ENCODE measurements at places on chromosomes 12 and 14.

DNA sequence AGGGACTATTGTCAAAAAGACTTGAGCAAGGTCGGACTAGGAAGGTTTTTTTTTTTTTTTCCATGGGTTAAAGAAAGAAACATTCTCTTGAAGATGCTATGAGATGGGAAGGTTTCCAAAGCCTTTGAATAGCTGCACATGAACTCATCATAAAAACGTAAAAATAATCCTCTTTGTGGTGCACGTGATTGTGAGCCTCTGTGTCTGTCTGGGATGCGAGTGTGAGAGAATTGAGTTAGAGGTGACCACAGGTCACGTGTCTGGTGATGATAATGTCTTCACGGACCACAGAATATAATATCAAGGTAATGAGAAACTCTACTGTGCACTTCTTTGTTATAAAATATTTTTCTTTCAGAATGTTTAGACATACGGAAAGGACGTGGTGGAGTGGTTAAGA, 24.3 kb upstream of the ADGRD1 start:
- no peak for DNase-seq

DNA sequence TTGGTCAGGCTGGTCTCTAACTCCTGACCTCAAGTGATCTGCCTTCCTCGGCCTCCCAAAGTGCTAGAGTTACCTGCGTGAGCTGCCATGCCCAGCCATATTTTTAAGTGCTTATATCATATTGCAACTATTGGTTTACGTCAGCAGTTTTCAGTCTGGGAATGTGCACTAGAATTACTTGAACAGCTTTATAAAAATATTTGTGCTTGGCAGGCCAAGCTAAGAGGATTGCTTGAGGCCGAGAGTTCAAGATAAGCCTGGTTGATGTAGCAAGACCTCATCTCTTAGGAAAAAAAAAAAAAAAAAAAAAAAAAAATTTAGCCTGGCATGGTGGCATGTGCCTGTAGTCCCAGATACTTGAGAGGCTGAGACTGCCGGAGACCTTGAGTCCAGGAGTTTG, 17.1 kb downstream of the KIAA0586 start:
- DNase-seq = no peak

DNA sequence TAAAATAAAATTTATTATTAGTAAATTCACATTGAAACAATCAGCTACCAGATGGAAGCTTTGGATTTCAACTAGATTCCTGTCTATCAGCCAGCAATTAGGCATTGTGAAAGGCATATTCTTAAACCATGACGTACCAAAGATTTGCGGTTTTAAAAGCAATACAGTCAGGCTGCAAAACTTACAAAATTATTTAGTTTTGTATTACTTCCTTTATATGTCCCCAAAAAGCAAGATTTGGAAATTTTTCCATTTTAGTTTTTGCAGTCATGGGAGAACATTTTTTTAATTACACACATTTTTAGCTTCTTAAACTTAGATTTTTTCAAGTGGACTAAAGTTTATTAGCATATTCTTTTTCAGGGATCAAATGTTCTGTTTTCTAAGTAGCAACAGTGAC, 225.0 kb upstream of the KITLG start:
- no peak for DNase-seq

GRCh38 chr12:27554421-27555186, 30.6 kb downstream of the PPFIBP1 start:
- peak; percentile 95 for DNase-seq

- no peak for DNase-seq
Observed at GRCh38 chr14:74490486-74490885, 2.6 kb downstream of the NPC2 start.

DNA sequence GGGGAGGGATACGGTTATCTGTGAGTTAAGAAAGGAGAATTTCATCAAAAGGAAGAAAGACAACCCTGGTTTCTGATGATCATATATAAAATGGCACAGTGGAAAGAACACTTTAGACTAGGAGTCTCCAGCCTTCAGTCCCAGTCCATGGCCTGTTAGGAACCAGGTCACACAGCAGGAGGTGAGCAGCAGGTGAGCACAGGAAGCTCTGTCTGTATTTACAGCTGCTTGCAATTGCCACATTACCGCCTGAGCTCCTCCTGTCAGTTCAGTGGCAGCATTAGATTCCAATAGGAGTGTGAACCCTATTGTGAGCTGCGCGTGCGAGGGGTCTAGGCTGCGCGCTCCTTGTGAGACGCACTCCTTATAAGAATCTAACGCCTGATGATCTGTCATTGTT, 137.9 kb downstream of the BTG1 start:
- no peak for DNase-seq

DNA sequence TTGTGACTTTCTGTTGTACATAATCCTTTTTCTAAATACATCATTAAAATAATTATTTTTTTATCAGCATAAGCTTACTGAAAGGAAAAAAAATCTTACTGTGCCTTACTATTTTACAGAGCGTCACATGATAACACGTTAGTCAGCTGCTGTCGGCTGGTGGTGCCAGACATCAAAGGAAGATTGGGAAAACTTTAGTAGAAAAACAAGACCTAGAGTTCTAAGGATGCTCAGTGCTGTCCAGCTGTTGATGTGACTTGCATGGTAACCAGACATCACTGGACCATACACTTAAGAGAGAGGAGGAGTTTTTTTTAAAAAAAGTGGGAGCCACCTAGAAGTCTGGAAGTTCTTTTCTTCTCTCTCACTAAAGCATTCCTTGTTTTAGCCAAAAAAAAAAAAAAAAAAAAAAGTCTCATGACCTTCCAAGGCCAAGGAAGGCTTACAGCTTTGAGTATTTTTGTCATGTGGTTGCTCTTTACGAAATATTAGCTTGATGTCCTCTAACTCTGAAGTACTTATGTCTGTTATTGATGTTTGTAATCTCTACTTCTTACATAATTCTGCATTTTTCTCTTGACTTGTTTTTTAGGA, 4.5 kb downstream of the RASSF8 start:
- peak; percentile 72 for DNase-seq

- DNase-seq = no peak
Observed at GRCh38 chr14:87656315-87656714, 336.7 kb downstream of the GALC start.

- no peak for DNase-seq
Observed at GRCh38 chr14:94569381-94570001, 8.2 kb downstream of the SERPINA4 start.

DNA sequence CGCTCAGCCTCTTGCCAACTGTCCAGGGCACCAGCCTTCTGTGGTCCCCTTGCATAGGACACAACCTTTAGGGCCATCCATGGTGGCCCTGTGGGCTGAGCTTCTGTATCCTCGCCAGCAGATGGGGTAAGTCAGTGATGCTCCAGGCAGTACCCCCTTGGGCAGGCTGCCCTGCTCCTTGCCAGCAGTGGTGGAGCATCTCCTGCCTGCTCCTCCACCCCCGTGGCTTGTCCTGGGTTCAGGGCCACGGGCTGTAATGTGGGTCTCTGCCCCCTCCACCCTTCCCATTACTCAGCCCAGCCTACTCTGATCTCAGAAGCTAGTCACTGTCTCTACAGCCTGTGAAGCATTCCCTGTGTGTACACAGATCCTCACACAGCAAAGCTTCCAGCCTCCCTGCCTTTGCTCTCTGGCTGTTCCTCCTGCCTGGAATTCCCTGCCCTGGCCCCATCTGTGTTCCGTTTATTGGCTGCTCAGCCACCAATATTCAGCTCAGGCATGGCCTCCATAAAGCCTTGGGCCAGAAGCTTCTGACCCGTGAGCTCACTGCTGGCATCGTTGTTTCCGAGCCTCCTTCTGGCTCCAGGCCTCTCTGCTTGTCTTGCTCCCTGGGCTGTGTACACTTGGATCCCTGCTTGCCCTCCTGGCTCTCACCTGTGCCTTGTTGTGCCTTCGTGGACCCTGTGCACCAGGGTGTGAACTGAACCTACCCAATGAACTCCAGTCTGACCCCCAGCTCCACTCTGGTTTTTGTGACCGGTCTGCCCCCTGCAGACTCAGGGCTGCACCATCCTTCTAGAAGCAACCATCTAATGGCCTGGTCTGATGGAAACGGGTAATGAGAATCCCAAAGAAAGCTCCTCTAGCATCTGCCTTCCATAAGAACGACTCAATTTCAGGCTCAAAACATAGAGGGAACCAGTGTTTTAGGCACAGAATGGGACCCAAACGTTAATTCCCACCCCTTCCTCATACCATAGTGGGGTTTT, 177.0 kb upstream of the PRMT8 start:
- no peak for DNase-seq

GRCh38 chr14:87877877-87878276, 115.1 kb downstream of the GALC start:
- no peak for DNase-seq

DNA sequence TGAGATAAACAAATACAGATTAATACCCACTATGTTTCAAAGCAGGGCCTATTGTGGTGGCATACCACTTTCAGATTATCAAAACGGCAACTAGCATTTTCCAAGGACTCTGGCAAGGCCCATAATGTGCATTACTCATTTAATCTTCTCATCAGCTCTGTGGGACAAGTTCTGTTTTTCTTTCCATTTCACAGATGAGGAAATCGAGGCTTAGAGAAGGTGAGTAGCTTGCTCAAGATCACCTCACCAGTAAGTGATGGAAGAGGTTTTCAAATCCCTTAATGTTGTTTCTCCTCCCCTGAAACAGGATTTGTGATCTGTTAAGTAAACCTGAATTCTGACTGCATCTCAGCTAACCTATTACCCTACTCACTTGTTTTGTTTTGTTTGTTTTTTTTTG, 3.9 kb upstream of the PYGL start:
- DNase-seq = no peak

GRCh38 chr12:10771132-10771733, 31.2 kb downstream of the TAS2R7 start:
- peak; percentile 30 for DNase-seq

- peak; percentile 85 for DNase-seq
Observed at GRCh38 chr14:67622675-67623074, 3.0 kb downstream of the ARG2 start.

GRCh38 chr12:116123451-116124258, 153.8 kb downstream of the MED13L start:
- peak; percentile 96 for DNase-seq

GRCh38 chr12:40145896-40146295, 40.0 kb upstream of the SLC2A13 start:
- no peak for DNase-seq

GRCh38 chr12:89632778-89633177, 75.9 kb downstream of the ATP2B1 start:
- DNase-seq = no peak
